Prostate gland (tissue), 2 donors: ENCODE measurements at places on chromosomes 12 and 14. TPM values are rescaled to one million over a fixed set of nuclear protein-coding genes. Genes with fewer than 3 reads are reported as not detected.

DNA sequence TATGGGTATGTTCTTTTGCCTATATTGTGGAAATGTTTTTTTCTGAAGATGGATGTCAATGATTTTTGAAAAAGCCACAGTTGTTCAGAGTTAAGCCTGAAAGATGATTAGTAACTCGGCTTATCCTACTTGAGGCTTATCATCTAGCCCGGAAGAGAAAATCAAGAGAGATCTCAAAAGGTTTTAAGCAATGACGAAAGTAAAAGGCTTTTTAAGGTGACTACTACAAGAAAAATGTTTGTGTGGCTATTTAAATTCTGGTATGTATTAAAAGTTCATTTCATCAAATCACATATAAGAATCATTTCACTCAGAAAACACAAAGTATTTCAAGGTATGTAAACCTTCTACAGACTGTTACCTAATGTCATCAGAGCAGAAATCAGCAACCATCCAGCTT, 40.2 kb downstream of the HEATR5A start:
- no peak for DNase-seq

GRCh38 chr14:41349289-41349910, 257.3 kb upstream of the LRFN5 start:
- DNase-seq, result no peak

- no peak for DNase-seq
Measured at GRCh38 chr12:79932357-79932756, 2.5 kb downstream of the PPP1R12A start.

The OTX2 gene
- not detected for total RNA-seq

The P2RX7 gene
- total RNA-seq, result 11.8 TPM

The PARP11 gene
- total RNA-seq, result 19.6 TPM

DNA sequence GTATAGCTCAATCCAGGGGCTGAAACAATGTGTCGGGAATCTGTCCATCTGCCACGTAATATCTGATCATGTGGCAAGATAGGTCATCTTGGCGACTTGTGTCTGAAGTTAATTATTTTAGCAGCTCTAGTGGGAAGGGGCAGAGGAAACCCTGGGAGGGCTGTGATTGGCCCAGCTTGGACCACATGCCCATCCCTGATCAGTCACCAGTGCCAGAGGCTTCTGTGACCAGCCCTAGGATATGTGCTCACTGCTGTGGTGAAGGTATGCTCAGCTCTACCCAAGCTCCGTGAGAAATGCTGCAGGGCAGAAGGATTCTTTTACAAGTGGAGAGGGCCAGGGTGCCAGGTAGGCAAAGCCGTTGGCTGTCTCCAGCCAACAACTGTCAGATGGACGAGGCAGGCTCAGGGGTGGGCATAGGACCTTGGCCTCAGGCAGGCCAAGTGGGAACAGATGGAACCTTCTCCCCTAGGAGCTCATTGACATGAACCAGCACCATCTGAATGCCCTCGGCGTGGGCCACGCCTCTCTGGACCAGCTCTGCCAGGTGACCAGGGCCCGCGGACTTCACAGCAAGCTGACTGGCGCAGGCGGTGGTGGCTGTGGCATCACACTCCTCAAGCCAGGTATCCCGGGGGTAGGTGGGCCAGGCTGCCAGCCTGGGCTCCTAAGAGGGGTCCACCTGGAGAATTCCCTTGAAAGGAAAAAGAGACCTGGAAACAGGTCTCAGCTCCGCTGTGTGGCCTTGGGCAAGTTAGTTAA, 21.1 kb downstream of the MVK start:
- no peak for DNase-seq

The CISTR gene
- not detected for total RNA-seq

DNA sequence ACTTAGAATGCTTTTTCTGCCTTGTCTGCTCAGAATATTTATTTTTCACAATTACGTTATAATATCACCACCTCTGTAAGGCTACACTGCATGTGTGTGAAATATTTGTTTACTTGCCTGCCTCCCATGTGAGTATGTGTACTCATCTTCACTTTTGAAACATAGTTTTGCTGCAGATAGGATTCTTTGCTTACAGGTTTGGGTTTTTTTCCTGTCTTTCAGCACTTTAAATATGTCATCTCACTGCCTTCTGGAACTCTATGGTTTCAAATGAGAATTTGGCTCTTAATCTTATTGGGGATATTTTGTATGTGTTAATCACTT, 10.9 kb downstream of the G2E3 start:
- DNase-seq, result no peak

DNA sequence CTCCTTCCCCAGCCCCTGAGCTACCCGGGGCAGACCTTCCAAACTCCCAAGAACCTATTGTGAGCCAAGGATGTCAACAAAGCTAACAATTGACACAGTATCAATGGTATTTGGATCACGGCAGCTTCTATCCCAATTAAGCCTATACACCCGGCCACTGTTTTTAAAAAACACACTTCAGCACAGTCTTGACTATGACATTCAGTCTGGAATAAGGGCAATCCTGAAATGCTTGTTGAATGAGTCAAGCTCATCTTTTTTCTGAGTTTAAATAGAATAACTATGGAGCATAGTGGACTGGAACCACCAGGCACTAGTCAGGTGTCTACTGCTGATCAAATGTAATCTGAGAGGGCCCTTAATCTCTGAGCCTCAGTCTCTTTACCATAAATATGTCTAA, 5.7 kb downstream of the DENND5B start:
- no peak for DNase-seq

The TMEM30B gene
- total RNA-seq, result 57.1 TPM

DNA sequence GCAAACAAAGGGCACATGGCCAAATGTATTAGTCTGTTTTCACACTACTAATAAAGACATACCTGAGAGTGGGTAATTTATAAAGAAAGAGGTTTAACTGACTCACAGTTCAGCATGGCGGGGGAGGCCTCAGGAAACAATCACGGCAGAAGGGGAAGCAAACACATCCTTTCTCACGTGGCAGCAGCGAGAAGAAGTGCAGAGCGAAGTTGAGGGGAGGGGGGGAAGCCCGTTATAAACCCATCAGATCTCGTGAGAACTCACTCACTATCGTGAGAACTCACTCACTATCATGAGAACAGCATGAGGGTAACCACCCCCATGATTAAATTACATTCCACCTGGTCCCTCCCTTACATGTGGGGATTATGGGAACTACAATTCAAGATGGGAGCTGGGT, 66.1 kb downstream of the ST8SIA1 start:
- DNase-seq, result no peak

GRCh38 chr14:96038920-96039632, at the start of gene C14orf132:
Gene C14orf132 (plus strand): TSS chr14:96039362. CDS start chr14:96039501, 139 bp downstream.
- peak; percentile 63 for DNase-seq

The SLC39A9 gene
- 71.5 TPM for total RNA-seq

DNA sequence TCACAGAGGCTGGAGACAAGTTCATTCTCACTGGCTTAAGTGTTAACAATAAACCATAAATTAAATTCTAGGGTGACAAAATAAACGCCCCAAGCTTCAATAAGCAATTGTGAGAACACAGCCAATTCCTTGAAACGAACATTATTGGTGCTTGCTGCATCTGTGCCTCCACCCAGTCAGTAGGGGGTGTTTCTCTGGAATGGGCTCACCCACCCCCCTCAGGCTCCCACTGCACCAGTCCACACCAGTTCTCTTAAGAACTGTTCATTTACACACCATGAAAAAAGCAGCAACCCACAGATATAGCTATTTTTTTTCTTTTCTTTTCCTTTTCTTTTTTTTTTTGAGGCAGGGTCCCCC, 34.7 kb downstream of the CDC42BPB start:
- DNase-seq, result no peak

DNA sequence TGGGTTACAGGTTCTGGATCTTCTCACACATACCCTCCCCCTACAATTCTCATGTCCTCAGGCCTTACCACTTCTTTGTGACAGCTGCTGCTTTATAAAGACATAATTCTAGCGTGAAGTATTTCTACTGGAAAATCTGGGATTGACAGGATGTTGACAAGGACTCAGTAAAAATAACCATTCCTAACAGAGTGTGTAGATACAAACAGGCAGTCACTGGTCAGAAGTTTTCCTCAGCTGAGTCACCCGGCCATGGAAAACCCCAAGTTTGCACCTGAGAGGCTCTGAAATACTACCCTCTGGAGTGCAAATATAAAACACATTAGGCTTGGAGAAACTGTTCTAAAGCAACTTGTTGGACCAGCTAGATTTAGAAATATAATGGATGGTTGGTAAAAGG, 54.4 kb downstream of the SPPL3 start:
- peak; percentile 21 for DNase-seq

The SLCO1B1 gene
- 0.45 TPM for total RNA-seq

DNA sequence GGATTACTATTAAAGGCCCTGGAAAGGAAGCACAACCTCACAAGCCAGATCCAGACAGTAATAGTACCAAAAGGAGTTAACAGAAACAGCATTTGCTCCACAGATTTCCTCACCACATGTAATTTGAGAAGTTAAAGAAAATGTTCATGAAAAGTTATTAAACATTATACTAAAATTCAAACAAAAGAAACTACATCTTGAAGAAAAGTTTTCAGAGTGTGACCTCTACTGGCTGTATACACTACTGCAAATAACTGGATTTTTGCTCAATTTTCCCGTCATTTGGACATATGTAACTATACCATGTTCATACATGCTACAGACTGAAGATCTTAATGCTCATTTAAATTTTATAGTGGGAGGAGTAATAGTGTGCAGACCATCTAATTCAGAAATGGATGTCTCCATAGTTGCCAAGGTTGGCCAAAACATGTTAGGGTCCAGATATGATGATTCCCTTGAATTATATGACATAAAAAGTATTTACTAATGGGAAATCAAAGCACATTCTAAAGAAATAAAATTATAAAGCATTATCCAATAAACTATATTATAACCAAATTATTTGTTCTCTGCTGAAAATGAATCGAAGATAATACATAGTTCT, 5.6 kb downstream of the KRR1 start:
- DNase-seq, result no peak

The RBP5 gene
- total RNA-seq, result 2.4 TPM

- DNase-seq, result no peak
Measured at GRCh38 chr12:114400925-114401324, 5.0 kb downstream of the TBX5 start.

The PKP2 gene
- 28.0 TPM for total RNA-seq

- no peak for DNase-seq
Measured at GRCh38 chr14:64878837-64879634, 671 bp downstream of the SPTB start.

The AMN gene
- total RNA-seq, result 0.91 TPM

GRCh38 chr12:127150479-127150878, 1116.5 kb upstream of the TMEM132C start:
- DNase-seq, result no peak

- DNase-seq, result no peak
Measured at GRCh38 chr12:111085096-111085495, 164.7 kb upstream of the MYL2 start.

GRCh38 chr12:49703647-49704137, 3.5 kb downstream of the FMNL3 start:
- no peak for DNase-seq

- DNase-seq, result no peak
Measured at GRCh38 chr12:23222801-23223200, 597.8 kb downstream of the ETNK1 start.

DNA sequence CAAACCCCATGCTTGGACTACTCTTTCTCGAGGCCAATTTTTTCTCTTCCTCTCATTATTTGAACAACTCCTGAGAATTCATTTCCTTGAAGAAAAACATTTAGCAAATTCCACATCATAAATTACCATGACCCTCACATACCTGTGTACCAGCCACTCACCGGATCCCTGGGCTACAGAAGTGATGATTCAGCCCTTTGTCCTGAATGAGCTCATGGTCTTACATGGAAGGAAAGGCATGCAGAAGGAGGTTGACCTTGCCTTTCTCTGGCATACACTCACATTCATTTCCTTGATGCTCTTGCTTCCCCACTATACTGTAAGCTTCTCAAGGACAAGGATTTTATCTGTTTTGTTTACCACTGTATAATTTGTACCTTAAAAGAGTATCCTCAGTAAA, 191.5 kb downstream of the SLC5A8 start:
- DNase-seq, result no peak

DNA sequence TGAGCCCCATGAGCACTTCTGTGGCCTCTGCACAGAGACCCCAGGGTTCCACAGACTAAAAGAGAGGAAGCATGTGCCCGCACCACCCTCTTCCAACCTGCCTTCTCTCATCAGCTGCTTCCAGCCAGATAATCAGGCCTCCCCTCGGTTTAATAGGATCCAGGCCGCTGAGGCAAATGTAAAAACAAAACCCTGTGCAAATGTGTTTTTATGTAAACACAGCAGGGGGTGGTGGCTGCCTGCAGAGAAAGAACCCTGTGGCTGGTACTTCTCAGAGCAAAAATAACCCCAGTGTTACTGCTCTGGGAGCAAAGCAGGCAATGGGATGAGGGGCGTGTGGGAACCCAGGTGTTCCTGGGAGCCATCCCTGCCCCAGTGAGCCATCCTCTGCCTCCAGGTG, 46.2 kb downstream of the WSCD2 start:
- no peak for DNase-seq

The P2RX2 gene
- total RNA-seq, result 0.32 TPM

The PLEK2 gene
- total RNA-seq, result 8.1 TPM

- no peak for DNase-seq
Measured at GRCh38 chr12:105485921-105486320, 155.4 kb downstream of the C12orf75 start.

DNA sequence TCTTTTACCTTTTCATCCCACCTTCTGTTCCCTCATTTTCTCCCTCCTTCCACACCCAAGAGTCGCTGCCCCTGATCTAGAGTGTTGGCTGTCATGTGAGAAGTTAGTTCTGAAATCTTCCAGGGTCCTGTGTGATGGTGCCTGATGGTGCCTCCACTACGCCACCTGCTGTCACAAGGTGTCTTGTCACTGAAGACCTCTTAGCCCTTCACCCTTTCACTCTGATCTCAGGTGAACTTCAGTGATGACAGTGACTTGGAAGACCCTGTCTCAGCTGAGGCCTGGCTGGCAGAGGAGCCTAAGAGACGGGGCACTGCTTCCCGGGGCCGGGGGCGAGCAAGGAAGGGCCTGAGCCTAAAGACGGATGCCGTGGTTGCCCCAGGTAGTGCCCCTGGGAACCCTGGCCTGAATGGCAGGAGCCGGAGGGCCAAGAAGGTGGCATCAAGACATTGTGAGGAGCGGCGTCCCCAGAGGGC, 7.6 kb upstream of the PFDN5 start:
- DNase-seq, result peak; percentile 66

The GLIPR1L1 gene
- total RNA-seq, result not detected

The FGF23 gene
- not detected for total RNA-seq

DNA sequence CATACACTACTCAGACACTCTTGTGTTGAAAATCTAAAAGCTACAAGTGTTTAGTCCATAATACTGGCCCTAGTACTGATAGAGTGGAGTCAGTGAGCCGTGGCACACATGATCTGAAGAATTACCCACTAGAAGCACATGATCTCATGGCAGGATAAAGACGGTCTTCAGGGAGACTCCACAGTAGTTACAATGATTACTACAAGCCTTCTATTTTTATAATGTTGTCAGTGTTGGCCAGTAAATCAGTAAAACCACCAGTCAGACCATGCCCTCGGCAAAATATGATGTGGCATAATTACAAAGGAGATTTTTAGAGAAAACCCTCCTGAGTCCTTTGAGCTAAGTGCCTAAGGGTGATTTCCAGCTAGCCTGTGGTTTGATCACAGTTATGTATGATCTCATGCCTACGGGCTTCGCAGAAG, 114.9 kb downstream of the PDZRN4 start:
- DNase-seq, result no peak
